Fibroblast of upper back skin (primary cell): ENCODE measurements at places on chromosomes 3 and 15.

DNA sequence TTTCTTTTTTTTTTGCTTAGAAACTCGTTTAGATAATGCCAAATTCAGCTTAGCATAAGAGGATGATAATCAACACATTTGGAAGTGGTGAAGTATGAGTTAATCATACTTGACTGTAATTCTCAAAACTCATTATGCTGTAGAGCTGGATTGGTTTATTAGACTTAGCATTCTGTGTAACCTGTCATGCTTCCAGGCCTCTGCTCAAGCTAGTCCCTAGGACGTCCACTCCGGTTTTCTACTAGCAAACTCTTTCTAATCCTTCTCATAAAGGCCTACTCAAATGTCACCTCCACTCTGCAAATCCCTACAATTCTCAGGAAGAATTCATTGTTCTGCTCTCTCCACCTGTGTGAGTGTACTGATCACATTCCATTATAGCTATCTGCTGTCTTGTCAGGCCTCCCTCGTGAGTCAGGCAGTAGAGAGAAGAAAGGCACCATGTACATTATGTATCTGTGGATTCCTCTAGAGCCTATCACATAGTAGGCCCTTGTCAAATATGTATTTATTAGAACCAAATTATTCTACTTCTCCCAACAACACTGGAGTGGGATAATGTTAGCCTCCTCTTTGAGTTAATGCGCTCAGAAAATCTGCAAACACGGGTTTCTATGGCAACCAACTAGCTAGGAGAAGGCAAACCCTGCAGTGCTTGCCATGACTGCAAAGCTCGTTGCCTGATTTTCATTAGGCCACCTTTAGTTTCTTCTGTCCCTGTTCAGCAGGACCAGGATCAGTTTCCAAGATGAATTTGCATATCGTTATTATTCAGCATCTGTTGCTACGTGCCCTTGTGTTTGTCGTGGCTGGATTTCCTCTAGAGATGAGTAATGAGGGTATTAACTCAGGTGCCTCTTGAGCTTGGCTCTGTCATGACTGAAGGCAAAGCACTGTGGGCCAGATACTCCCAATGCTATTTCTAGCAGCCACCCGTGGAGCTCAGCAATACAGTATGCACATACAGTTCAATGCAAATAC lies 30.7 kb downstream of the ATP13A5 start:
- DNase-seq: no peak

GRCh38 chr15:85104584-85104983 lies 122.9 kb downstream of the PDE8A start:
- no peak for DNase-seq

GRCh38 chr3:188950832-188951489 lies 220.8 kb upstream of the TPRG1 start:
- peak; percentile 92 for DNase-seq

- DNase-seq: no peak
Observed at GRCh38 chr3:162701211-162701610, 1204.6 kb downstream of the OTOL1 start.

GRCh38 chr3:38984731-38985130 lies 67.0 kb downstream of the SCN11A start:
- DNase-seq: no peak

- no peak for DNase-seq
Observed at GRCh38 chr3:130841357-130841756, 52.5 kb upstream of the ATP2C1 start.

DNA sequence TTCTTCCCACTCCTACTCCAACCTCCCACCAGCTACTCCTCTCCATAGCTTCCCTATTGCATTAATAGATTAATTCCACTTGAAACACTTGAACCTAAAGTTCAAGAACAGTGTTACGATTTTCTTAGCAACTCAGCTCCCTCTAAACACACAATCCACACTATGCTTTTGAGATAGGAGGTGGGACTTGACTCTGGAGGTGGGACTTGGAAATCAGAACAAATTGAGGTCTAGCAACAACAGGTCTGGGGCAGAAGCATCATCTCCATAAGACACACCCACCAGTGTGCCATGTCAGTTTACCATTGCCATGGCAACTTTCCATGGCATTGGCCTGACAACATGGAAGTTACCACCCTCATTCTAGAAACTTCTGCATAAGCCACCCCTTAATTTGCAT lies 336.5 kb upstream of the ALCAM start:
- DNase-seq: no peak

DNA sequence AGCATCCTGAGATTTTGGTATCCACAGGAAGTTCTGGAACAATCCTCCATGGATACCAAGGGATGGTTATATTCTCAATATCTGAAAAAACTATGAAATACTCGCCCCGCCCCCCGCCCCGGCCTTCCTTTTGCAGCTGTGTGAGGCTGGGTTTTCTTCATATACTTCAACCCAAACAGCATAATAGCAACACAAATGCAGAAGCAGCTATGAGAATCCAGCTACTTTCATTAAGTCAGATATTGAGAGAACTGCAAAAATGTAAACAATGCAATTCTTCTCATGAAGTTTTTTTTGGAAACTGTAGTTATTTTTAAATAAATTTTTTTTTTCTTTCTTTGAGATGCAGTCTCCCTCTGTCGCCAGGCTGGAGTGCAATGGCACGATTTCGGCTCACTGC lies 10.9 kb upstream of the IDH2 start:
- DNase-seq: no peak

GRCh38 chr3:50972029-50972428 lies 297.3 kb downstream of the DOCK3 start:
- no peak for DNase-seq

DNA sequence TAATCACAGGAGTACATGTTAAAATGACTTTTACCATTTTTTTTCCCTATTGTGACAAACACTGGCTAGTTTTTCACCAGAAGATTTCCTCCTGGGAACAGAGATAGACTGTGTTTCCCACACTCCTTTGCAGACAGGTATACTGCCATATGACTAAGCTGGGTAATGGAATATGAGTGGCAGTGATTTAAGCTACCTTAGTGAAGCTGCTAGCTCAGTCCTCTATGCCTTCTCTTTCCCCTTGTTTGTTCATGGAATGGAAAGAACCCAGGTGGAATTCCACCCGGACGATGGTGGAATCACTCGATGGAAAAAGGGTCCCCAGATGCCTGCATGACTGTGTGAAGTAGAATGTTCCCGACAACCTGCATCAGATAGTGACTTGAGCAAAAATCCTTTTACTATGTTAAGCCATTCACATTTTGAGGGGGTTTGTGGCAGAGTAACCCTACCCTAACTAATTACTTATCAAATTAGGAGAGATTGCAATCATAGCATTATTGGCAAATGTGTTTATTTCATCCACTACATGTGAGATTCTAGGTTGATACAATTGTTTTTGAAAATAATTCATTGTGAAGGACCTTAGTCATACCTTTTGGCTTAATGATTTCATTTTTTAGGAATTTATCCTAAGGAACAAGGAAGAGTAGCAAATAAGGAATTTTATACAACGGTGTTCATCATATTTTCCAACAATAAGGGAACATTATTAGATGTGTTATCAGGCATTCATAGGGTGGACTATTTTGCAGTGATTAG lies 16.5 kb downstream of the THSD4 start:
- no peak for DNase-seq

- DNase-seq: no peak
Observed at GRCh38 chr3:186070996-186071395, 37.9 kb downstream of the ETV5 start.

DNA sequence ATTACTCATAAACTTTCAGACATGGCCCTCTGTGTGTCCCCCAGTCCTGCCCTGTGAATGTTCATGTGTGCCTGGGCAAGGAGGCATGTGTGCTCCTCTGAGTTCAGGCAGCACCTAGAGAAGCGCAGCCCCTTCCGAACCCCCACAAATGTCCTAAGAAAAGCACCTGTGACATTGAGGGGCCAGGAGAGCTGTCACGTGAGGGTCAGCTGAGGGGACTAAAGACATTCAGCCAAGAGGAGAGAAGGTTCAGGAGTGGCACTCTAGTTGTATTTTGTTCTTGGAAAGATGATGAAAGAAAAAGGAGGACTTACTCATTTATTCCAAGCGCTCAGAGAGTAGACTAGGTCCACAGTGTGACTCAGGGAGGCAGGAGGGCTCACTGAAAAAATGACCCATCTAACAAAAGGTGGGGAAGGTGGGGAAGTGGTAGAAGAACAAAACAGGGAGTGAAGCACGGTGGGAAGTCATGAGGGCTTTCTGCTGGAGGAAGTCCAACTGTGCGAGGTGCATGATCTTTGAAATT lies 28.1 kb upstream of the ELP6 start:
- no peak for DNase-seq

DNA sequence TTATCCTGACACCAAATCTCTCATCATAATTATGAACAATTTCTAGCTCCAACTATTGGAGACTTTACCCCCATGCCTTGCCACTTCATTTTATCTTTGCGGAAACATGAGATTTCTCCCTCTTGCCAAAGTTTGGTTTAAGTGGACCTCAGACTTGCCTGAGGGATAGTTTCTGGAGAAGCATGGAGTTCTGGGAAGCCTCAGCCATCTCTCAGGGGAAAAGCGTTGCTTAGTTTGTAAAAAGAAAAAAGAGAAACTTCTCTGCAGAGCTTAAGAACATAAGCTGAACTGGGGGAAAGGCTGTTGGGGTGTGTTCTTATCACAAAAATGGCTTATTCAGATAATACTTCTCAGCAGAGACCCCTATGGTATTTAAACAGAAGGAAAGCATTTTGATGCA lies 347.4 kb upstream of the ADAMTS9 start:
- no peak for DNase-seq
